ENCODE measurements at places on chromosomes 13 and 19. TPM values are rescaled to one million over a fixed set of nuclear protein-coding genes. Genes with fewer than 3 reads are reported as not detected.

The TJP3 gene
- 5.3 TPM for total RNA-seq

The CD33 gene
- total RNA-seq, result 1.7 TPM

The HRC gene
- 18.6 TPM for total RNA-seq

The CEACAM19 gene
- total RNA-seq, result 3.4 TPM

The LGALS7B gene
- 2.1 TPM for total RNA-seq

The ZNF433 gene
- 26.3 TPM for total RNA-seq

The ZNF222 gene
- 15.3 TPM for total RNA-seq

Measured in camera-type eye (tissue), 1 donor.